ENCODE measurements at places on chromosomes 6 and 20. TPM values are rescaled to one million over a fixed set of nuclear protein-coding genes. Genes with fewer than 3 reads are reported as not detected.

RAET1G gene
- total RNA-seq: 3.8 TPM

IL17F gene
- total RNA-seq: not detected

ARMH2 gene
- total RNA-seq: not detected

GID8 gene
- total RNA-seq: 45.0 TPM

PRRT1 gene
- 2.1 TPM for total RNA-seq

SOX4 gene
- 132 TPM for total RNA-seq

All from endothelial cell (in vitro differentiated cells).